Glutamatergic neuron (in vitro differentiated cells): ENCODE measurements at places on chromosomes 1 and 21.

DNA sequence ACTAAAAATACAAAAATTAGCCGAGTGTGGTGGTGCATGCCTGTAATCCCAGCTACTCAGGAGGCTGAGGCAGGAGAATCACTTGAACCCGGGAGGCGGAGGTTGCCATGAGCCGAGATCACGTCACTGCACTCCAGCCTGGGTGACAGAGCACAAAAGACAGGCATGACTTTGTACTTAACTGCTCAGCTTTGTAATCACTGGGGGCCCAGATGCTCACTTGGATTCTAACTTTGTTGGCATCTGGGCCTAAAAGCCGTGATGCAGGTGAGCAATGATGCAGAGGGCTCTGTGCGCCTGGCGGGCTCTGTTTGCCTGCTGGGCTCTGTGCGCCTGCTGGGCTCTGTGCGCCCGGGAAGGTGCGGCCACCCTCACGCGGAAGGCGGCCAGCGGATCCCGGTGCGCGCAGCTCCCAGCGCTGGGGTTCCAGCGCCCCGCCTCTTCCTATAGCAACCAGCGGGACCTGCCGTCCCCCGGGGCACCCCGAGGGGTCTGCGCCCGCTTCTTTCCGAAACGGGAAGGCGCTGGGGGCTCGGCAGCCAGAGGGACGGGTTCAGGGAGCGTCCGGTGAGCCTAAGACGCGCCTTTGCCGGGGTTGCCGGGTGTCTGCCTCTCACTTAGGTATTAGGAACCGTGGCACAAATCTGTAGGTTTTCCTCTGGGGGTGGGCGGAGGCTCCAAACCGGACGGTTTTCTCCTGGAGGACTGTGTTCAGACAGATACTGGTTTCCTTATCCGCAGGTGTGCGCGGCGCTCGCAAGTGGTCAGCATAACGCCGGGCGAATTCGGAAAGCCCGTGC lies 31.7 kb downstream of the PRMT2 start:
- peak; percentile 46 for DNase-seq

DNA sequence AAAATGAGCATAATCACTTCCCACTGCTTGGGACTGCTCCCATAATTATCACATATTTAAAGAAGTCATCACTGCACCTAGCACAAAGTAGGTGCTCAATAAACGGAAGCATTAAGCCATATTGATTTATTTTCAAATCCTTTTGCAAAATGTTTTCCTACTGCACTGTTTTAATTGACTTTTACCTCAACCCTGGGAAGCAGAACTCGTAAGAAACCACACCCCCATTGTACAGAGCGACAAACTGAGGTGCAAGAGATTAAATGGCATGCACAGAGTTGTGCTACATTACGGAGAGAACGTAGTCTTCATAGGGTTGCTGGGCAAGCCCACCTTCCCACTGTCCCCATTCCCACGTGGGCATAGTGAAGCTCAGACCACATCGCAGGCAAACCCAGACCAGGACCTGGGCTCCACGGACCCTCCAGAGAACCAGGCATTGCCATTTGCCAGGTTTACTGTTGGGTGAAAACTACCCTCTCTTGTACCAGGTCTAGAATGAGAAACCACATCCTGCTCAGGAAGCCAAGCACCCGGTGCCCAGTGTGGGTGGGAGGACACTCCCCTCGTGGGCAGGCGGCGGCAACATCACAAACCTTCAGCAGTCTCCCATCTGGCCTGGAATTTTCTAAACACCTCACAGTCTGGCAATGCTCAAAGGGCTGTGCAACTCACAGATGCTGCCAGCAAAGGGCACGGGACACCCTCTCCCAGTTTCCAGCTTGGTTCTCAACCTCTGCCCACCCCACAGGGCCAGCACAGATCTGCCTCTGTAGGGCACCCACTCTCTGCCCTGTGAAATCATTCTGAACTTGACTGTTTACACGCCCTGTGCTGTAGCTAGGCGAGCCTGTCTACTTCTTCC lies 8.2 kb downstream of the IFFO2 start:
- DNase-seq, result no peak

- DNase-seq, result no peak
Measured at GRCh38 chr21:41956926-41957729, 3.3 kb upstream of the C2CD2 start.

DNA sequence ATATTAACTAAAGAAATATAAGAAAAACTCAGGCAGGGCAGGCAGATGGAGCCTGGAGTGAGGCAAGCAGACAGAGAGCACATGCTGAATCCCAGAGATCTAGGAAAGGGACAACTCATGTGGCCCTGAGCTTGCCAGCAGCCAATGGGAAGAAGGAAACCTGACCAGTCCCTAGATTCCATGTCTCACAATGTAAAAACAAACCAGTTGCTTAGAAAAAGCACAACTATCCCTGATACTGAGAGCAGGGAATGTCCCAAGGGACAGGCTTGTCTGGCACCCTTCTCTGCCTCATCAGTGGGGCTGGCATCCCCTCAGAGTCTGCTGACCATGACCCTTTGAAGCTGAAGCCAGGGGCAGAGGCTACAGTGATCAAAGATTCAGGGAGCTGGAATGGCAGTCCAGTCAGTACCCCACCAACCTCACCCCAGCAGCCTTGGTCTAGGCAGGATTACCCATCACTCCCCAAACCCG lies 27.8 kb downstream of the HSPG2 start:
- no peak for DNase-seq

DNA sequence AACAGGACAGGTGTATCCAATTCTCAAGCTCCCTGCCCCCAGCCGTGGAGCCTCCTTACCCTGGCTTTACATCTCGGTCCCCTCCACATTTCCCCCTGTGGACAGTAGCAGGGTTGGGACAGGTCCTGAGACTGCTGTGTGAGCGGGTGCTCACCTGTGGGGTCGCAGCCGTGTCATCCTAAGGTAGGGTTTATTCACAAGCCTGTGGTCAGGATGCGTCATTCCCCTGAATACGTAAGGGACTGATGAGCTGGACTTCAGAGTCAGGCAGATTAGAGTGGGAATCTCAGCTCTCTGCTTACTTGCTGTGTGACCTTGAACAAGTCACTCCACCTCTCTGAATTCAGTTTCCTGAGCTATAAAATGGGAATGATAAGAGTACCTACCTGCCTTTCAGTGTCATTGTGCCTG lies 17.7 kb downstream of the ZNF362 start:
- no peak for DNase-seq

GRCh38 chr1:77412820-77413530 lies 131.2 kb downstream of the AK5 start:
- no peak for DNase-seq

DNA sequence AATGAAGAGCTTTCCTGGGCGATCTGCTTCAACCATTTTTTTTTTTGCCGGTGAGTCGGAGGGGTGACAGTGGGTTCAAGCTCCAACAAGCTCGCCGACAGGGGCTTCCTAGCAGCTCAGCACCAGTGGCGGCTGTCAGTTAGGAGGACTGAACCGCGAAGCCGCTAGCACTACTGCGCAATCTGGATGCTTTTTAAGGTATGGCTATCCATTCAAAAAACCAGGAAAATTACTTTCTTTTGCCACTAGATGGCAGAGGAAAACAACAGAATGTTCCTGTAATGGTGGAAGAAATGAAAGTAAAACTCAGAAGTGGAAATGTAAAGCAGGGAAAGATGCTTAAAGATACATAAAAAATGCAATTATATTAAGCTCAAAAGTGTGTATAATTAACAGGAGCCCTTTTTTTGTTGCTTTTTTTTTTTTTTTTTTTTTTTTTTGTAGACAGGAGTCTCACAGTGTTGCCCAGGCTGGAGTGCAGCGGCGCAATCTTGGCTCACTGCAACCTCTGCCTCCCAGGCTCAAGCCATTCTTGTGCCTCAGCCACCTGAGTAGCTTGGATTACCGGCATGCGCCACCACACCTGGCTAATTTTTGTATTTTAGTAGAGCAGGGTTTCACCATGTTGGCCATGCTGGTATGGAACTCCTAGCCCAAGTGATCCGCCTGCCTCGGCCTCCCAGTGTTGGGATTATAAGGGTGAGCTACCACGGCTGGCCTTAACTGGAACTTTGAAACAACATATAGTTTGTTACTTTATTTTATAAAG lies 8.5 kb downstream of the KYAT3 start:
- DNase-seq, result no peak

GRCh38 chr1:17485281-17485680 lies 45.8 kb upstream of the RCC2 start:
- peak; percentile 33 for DNase-seq

GRCh38 chr1:67503974-67504373 lies 73.8 kb upstream of the SERBP1 start:
- no peak for DNase-seq
